ENCODE measurements at places on chromosomes 4 and X.
A peak's percentile ranks its signal among the peaks of the same experiment; 100 is the strongest.

DNA sequence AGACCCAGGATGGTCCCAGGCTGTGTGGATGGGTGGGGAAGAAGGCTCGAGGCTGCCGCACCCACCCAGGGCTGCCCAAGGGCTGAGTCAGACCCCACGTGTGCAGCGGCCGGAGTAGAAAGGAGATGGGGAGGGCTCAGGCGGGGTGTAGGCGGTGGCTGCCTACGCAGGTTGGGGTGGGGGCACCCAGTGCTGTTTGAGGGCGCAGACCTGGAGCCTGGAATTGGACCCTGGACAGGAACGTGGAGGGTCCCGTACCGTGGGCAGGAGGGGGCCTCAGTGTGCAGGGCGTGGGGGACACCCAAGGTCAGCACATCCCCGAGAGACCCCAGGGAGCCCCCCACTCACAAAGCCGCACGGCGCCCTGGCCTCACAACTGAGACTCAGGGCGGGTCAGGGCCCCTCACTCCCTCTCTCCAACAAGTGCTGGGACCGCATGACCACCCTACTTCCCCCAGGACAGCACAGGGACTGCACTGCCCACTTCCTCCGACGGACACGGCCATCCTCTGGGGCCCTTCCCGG is 79.9 kb downstream of the FAM53A start:
- DNase-seq, result peak; percentile 79

GRCh38 chrX:70030301-70030767 is 19.4 kb downstream of the AWAT2 start:
- DNase-seq, result peak; percentile 22

DNA sequence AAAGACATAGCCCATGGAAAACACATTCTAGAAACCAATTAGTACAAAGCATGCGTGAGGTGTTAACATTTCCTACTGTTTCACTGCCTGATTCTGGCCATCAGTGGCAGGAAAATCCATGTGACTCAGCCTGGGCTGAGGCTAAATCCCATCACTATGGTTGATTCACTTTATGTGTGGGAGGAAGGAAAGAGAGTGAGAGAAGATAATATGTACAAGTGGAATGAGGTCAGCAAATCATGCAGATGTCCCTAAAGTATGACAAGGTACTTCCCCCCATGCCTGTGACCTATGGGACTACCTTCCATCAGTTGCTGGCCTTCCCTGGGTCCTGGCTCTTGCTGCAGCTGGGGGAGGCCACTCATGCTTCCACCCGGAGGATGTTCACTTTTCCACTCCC is 64.2 kb upstream of the MAP3K15 start:
- DNase-seq, result peak; percentile 4

DNA sequence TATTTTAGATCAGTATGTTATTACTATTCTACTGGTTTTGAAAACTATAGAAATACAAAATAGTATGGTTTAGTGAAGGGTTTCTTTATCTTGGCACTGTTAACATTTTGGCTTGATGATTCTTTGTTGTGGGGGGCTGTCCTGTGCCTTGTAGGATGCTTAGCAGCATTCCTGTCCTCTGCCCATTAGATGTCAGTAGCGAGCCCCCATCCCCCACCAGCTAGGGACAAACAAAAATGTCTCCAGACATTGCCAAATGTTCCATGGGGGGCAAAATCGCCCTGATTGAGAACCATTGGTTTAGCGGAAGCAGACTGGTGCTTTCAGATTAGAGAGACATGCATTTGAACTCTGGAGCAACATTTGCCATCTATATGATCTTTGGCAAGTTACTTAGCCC is 23.3 kb downstream of the SPARCL1 start:
- no peak for DNase-seq

DNA sequence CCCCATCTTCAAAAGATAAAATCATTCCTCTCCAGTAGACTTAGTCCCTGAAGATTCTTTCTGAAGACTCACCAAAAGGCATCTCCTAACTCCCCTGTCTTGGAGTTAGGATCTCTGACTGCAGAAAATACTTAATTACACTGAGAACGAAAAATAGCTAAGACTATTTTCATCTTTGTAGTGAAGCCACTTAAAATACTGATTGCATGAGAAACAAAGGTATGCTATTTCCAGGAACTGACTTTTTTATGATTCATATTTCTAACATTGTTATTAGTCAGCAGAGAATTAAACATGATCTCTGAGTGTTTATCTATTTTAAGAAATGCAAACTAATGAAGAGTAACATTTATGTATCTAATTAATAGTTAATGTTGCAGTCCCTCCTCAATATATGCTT is 71.8 kb upstream of the NR3C2 start:
- DNase-seq, result no peak

- DNase-seq, result no peak
Observed at GRCh38 chr4:112753333-112753732, 116.4 kb downstream of the LARP7 start.

GRCh38 chrX:318068-318738 is 393 bp downstream of the GTPBP6 start:
- DNase-seq, result peak; percentile 78

DNA sequence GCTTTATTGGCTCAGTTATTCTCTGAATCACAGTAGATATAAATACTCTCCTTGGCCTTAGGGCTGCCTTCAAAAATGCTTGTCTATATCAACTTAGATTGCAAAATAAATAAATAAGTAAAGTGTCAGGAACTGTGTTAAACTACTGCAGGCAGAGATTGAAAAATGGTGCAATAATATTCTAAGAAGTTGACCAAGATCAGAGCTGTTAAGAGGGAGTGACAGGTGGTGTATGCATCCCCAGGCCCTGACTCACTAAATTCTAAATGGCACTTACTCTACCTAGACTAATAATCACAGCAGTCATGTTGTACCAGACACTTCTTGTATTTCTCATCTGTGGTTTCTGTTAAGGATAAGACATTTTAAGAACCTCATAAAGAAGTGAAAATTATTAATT is 235.1 kb upstream of the SPOCK3 start:
- DNase-seq, result no peak

DNA sequence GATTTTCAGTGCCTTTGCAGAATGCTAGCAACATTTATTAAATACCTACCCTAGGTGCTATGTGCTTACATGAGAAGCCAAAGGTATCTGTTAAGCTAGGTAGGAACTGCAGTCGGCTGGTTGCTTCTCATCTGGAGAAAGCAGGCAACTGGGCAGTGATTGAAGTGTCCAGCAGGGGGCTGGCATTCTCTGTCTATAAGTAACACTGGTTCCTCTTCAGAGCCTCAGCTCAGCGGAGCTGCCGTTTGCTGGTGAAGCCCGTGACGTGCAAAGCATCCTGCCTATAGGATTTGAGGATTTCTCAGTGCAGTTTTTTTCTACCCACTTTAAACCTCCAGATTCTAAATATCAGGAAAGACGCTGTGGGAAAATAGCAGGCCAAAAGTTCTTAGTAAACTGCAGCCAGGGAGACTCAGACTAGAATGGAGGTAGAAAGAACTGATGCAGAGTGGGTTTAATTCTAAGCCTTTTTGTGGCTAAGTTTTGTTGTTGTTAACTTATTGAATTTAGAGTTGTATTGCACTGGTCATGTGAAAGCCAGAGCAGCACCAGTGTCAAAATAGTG is at the start of gene GRPR:
Gene GRPR, plus strand, starts transcription at position 344 of the 565 bp plus-strand sequence. CDS start 389 bp downstream, outside the sequence.
- DNase-seq, result peak; percentile 10

- no peak for DNase-seq
Observed at GRCh38 chrX:14964500-14964899, 91.3 kb downstream of the MOSPD2 start.

DNA sequence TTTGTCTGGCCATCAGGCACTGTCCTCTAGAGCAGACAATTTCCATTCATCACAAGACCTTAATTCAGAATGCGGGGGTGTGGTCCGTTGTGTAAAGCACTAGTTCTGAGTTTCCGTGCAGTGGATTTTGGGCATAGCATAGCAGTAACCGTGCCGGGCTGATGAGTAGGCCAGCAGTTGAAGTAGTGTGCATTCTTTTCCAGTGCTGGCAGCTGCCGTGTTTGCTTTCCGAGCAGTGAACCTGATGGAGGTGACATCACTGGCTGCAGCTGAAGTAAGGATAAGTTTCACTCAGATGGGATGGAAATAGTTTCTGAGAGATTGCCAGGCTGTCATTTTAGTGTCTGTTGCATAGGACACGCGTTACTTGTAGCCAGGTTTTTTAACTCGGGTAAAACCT is 107.0 kb upstream of the STIM2 start:
- DNase-seq, result no peak

GRCh38 chr4:149465955-149466354 is 349.7 kb downstream of the IQCM start:
- no peak for DNase-seq

GRCh38 chr4:81148576-81148975 is 66.4 kb downstream of the PRKG2 start:
- no peak for DNase-seq
